ENCODE measurements at places on chromosomes 11 and 22.

GRCh38 chr11:79092791-79093353, 348.0 kb downstream of the TENM4 start:
- DNase-seq: no peak

- DNase-seq: no peak
Observed at GRCh38 chr22:45903355-45904135, 73.4 kb downstream of the WNT7B start.

DNA sequence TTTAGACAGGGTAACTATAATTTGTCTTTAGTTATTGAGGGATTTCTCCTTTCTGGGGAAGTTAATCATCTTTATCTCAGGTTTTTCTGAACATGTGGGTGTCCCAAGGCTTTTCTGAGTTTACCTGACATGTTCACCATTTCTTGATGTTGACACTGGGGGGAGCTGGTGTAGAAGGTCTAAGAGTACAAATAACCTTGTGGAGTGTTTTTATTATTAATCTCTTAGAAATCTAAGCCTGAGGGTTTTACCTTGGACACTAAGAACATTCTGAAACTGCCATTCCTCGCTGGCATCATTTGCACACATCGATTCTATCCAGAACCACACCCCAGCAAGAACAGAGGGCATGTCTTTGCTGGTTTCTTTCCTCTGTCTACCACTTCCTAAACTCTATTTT, 15.6 kb upstream of the C11orf91 start:
- DNase-seq: no peak

GRCh38 chr11:360326-361280, 8.7 kb upstream of the B4GALNT4 start:
- DNase-seq: no peak

DNA sequence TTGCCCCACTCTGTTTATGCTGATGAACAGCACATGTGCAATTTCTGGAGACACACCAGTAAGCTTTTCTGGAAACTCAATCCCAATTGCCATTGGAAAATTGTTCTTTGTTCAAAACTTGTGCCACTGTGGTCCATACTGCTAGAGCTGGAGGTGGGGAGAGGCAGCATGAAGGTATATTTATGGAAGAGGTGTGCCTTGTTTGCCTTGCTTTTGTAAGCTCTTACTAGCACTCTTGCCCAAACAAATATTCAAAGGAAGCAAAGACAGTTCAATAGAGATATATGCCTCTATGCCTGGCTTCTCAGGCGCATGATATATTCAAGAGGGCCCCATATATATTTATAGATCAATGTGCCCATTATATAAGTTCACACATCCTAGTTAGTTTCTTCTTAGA, 42.7 kb downstream of the TIMP3 start:
- DNase-seq: no peak

DNA sequence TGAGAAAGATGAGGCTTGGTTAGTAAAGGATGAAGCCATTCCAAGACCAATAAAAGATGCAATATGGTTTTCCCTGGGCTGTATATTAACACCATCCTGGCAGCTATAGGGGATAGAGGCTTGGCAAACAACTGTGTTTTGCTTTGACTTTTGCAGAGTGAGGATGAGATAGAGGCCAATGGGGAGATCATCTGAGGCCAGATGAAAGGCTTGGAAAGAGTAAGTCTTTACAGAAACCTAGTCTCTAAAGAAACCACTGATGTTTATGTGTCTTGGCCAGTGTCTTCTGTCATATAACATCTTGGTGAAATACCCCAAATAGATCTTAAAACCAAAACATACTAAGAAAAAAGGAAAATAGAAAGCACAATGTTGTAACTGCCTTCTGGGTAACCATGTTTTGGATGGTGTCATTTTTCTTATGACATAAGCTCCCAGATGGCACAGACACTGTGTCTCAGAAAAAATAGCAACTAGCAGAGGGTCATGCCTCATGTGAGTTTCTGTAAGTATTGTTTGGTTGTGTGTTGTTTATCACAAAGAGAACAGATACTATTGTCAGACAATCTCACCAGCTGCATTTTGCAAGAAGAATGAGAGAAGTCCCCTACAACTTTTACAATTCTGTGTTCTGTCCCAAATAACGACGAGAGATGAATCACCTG, 305.4 kb downstream of the ST3GAL4 start:
- DNase-seq: no peak

GRCh38 chr11:34630544-34630943, 9.7 kb downstream of the EHF start:
- DNase-seq: no peak

DNA sequence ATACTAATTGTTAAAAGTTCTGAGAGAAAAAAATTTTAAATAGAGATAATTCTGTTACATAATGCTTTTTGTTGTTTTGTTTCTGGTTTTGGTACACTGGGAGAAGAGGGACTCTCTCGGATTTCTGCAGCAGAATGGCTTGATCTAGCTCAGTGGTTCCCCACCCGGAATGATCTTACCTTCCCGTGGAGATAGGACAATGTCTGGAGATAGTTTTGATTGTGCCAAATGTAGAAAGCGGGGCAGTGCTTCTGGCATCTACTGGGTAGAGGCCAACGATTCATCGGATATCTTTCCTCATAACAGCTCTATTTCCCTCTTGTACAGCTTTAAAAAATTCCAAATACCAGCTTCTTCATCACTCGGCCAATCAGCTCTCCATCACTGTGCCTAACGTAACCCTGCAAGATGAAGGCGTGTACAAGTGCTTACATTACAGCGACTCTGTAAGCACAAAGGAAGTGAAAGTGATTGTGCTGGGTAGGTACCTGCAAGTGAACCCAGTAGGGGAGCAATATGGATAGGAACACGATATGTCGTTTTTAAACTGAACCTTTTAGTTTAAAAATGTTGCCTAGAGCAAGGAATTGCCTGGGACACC, 13.2 kb downstream of the CRTAM start:
- no peak for DNase-seq

- DNase-seq: no peak
Observed at GRCh38 chr11:24637520-24637919, 140.7 kb downstream of the LUZP2 start.

GRCh38 chr11:66646828-66647227, 8.3 kb downstream of the RBM4 start:
- no peak for DNase-seq

GRCh38 chr11:70073871-70074371, 4.2 kb upstream of the ANO1 start:
- no peak for DNase-seq

GRCh38 chr22:19524170-19525115, at the start of gene CLDN5:
Gene CLDN5 (minus strand): TSS chr22:19524410. CDS start chr22:19524255, 155 bp downstream.
- DNase-seq: no peak

DNA sequence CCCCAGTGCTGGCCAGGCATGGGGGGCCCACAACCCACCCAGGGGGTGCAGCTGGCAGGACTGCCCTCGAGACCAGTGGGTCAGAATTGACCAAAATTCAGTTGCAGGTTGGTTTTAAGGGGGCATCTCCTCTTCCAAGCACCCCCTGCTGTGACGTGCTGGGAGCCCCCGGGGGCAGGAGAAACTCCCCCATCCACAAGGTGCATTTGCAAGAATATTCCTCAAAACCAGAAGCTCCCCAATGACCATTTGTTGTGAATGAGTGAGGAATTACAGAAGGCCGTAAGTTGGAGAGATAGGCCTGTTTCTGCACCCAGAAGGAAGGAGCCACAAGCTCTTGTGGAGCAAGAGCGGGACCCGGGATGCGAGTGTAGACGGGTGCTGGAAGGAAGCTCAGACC, 414.5 kb downstream of the BRD1 start:
- DNase-seq: no peak

DNA sequence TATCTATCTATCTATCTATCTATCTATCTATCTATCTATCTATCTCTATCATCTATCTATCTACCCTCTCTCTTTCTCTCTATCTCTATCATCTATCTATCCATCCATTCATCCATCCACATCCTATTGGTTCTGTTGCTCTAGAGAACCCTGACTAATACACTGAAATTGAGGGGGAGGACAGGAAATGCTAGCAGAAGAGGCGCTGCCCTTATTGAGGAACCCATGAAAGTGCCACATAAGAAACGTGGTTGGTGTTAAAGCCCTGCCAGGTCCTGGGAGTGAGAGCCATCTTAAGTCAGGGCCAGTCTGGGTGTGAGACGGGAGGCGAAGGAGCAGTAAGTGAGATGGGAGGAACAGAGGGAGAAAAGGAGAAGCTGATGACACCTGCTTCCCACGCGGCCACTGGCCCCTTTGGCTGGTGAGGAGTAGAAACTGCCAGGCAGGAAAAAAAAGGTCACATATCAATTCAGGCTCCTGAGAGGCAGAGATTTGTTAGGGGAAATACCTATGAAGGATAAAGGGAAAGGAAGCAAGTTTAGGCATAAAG, 87.9 kb upstream of the PLET1 start:
- no peak for DNase-seq

GRCh38 chr22:29003975-29004646, 57.5 kb downstream of the C22orf31 start:
- no peak for DNase-seq

DNA sequence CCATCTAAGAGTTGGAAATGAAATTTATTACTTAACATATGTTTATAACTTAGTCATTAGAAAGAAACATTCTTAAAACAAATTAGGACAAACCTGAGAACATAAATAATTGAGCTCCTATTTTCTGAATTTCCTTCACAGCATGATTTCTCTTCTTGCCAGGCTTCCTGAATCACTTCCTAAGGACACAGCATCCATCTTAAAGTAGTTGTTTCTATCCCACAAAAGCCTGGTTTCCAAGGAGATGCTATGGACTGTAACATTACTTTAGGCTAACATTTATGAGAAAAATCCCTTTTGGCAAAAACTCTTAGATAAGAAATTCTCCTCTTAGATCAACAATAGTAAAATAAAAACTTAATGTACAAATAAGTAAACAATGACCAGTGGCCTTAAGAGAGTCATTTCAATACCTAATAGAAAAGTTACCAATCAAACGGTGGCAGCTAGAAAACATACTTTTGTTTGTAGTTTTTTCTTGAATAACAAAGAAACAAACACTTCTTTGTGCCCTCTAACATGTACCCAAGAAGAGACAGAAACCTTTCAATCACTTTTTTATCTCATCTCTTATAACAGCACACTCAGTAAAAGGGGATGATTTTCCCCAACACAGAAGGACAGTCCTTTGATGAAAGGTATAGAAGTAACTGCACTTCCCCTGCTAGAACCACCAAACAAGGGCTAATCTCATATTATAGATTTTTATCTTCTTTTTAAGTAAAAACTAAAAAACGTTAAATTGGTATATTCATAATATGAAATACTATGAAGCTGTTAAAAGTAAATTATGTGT, 74.5 kb downstream of the TTC28 start:
- DNase-seq: no peak

DNA sequence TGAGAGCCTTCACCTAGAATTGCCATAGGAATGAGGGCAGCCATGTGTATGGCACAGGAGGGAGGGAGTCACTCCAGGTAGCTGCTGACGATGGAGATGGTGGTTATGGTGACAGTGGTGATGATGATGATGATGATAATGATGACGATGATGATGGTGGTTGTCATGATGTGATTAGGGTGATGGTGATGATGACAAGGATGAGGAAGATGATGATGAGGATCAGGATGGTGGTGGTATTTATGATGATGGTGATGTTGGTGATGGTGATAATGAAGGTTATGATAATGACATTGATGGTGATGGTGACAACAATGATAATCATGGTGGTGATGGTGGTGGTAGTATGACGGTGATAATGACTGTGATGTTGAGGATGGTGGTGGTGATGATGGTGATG, 1130.5 kb downstream of the BRD1 start:
- DNase-seq: no peak

- no peak for DNase-seq
Observed at GRCh38 chr22:35752863-35753189, 35.2 kb downstream of the APOL5 start.

DNA sequence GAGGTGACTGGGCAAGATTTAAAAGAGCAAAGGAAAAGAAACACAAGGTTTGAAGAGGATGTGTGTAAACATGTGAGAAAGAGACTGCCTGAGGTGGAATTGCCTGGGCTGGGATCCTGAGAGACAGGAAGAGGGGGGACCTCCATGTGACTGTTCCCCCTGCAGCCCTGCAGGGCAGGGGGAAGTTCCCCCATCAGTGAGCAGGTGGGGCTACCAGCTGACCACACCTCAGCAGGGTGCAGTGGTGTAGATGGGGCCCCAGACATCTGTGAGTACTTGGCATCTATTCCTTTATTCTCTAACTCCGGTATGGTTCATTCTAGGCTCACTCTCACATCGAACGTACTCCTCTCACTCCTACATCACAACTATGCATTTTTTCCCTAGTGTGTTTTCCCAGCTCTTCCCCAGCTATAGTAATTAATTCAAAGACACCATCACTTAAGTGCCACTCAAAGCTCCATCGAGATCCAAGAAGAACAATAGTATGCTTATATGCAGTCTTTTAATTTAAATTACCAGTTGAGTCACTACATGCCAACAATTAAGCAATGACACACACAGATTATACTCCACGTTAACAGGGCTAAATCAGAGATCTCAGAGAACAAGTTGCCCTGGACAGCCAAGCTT, 42.7 kb downstream of the LGR4 start:
- DNase-seq: no peak

DNA sequence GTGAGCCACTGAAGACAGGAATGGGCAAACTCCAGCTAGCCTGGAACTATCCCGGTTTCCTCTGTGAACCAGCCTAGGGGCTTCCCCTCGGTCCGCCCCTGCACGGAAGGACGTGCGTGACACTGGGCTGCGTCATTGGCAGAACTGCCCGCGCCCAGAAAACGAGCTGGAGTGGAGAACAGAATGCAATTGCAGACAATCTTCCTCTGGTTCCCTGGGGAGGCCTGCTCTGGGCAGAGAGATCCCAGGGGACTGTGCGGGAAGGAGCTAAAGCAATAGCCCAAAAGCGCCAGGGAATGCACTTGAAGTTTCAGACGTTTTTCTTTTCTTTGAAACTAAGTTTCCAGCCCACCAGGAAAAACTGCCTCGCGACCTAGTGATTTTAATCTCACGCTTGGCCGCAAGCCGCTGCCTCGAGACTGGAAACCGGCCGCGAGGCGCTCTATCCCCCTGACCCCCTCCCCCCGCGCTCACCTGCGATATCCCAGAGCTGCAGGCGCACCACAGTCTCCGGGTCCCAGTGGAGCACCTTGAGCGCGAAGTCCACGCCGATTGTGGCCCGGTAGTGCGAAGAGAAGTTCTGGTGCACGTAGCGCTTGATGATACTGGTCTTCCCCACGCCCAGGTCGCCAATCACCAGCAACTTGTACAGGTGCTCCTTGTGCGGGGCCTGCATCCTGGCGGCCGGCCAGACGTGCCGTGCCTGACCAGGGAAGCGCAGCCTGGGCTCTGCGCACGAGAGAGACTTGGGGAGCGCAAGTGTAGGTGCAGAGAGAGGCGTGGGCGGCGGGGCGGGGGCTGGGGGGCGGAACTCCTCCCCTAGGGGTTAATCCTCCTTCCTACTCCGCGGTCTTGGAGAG, at the start of gene RAB38:
TSS of gene RAB38 (minus strand) at position 735 of the 860 bp plus-strand sequence. CDS start at position 676, 59 bp downstream.
- no peak for DNase-seq

Data from NK-92 treated with Interleukin-12 subunit alpha and Interleukin-12 subunit beta, amount 100 ng/mL, for 24 hours (cell line).